Thyroid gland (tissue), 4 donors: ENCODE measurements at places on chromosomes 12 and 14. TPM values are rescaled to one million over a fixed set of nuclear protein-coding genes. Genes with fewer than 3 reads are reported as not detected.
A peak's percentile ranks its signal among the peaks of the same experiment; 100 is the strongest.

GRCh38 chr12:90940872-90941499, 14.0 kb downstream of the CCER1 start:
- no peak for DNase-seq

The PLXNC1 gene
- total RNA-seq = 5.6 TPM

The ST8SIA1 gene
- total RNA-seq = 2.5 TPM

The ANKS1B gene
- 60.7 TPM for total RNA-seq

- no peak for DNase-seq
Observed at GRCh38 chr12:109542876-109543275, 30.4 kb downstream of the MMAB start.

The LBHD2 gene
- total RNA-seq = not detected

The TCP11L2 gene
- total RNA-seq = 50.4 TPM

DNA sequence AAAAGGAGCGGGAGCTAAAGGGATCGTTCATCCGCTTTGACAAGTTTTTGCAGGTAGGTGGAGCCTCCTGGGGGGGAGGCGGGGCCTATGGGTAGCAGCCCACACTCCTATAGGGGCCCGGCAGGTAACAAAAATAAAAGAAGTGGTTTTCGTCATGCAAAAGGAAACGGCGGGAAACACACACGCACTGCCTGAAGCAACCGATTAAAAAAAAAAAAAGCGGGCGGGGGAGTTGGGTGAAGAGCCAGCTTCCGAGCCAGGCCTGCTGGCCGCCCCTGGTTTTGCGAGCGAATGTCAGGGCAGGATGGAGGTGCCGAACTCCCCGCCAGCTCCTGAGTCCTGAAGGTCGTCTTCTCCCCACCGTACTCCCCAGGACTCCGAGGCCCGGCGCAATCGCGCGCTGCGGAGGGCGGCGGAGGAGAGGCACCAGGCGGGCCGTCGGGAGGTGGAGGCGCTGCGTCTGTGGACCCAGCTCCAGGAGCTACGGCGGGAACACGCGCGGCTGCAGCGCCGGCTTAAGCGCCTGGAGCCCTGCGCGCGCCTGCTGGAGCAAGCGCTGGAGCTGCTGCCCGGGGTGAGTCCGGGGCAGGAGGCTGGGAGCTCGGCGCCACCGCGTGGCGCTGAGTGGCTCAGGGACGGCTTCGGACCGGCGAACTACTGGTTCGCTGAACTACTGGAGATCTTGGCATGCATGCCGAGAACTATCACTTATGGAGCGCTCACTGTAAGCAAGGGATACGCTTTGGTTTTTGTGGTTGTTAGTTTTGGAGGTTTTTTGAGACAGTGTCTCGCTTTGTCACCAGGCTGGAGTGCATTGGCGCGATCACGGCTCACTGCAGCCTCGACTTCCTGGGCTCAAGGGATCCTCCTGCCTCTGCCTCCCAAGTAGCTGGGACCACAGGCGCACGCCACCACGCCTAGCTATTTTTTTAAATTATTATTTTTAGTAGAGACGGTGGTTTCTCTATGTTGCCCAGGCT, 3.6 kb downstream of the CFAP73 start:
- peak; percentile 80 for DNase-seq

The NANOG gene
- total RNA-seq = under 0.01 TPM

The FLVCR2 gene
- 6.6 TPM for total RNA-seq

DNA sequence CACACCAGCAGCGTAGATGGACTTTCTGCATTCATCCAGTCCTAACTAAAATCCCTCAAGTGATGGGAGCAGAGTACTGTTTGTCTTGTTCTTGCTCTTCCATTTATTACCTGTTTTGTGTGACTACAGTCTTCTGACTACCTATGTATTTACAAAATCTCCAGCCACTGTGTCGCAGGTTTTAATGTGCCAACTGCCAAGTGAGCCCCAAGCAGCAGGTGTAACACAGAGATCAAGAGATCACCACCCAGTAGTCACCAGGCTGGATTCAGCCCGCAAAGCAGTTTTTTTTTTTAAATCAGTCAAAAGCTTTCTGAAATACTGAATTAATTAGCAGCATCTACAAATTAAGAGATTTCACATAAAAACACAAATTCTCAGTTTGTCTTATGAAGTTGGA, 724.1 kb upstream of the USP15 start:
- DNase-seq = no peak

The MAP1LC3B2 gene
- not detected for total RNA-seq

GRCh38 chr12:107764626-107765025, 3.7 kb upstream of the PRDM4 start:
- DNase-seq = no peak

The AGAP2 gene
- 1.3 TPM for total RNA-seq

GRCh38 chr12:10771132-10771733, 31.2 kb downstream of the TAS2R7 start:
- no peak for DNase-seq

The TCTN1 gene
- total RNA-seq = 125 TPM

GRCh38 chr14:53093206-53093605, 59.9 kb downstream of the DDHD1 start:
- DNase-seq = no peak

DNA sequence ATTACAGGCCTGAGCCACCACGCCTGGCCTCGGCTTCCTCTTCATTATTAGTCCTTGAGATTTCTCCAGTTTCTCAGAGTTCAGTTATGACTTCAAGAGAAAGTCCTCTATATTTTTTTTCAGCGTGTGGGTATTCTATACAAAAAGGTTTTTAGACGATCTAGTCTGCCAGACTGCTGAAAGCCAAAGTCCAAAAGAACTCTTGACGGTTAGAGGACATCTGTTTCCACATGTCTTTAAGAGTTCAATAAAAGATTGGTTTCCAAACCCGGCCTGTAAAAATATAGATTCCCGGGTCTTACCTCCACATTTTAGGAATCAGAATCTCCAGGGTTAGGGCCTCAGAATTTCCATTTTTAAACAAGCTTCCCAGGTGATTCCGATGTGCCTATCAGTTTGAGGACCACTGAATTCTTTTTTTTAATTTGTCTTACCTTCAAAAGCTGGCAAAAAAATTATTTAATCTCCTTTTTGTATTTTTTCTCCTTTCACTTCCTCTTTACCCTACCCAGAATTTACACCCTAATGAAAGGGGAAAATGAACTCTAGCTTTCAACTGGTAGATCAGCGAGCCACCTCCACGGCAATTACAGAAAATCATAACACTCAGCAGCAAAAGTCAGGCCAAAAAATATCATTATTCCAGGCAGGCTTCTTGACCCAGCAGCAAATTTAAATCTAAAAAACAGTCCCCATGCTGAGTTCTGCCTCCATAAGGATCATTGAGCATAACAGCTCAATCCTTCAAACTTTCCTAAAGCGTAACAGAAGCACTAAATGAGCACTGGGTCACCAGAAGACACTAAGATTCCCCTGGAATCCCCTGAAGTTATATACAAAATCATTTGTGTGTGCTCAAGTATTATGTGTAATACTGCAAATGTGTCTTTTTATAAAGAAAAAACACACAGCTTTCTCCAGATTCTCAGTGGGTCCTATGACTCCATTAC, 8.7 kb downstream of the NT5DC3 start:
- DNase-seq = no peak

GRCh38 chr12:31772685-31773222, 43.9 kb upstream of the AMN1 start:
- no peak for DNase-seq

The JAG2 gene
- 3.9 TPM for total RNA-seq

DNA sequence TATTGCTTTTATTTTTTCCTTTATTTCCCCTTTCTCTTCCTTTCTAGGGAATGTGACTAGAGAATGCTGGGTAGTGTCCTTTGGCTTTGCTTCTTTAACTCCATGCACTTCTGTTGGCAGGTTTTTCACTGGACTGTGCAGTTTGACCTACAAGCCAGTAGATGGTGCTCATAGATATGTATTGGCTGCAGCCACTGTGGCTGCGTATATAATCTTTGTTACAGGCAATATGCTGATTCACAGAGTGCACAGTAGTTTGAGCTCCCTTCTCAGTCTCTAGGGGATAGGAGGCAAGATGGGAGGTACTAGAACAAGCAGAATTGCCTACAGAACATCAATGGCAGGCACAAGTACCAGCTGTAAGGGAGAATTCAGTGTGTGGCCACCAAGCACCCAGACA, 503.5 kb downstream of the LRFN5 start:
- no peak for DNase-seq

GRCh38 chr14:78075555-78076277, 94.5 kb upstream of the NRXN3 start:
- no peak for DNase-seq

- no peak for DNase-seq
Observed at GRCh38 chr12:1272142-1272541, 281.1 kb downstream of the ERC1 start.

DNA sequence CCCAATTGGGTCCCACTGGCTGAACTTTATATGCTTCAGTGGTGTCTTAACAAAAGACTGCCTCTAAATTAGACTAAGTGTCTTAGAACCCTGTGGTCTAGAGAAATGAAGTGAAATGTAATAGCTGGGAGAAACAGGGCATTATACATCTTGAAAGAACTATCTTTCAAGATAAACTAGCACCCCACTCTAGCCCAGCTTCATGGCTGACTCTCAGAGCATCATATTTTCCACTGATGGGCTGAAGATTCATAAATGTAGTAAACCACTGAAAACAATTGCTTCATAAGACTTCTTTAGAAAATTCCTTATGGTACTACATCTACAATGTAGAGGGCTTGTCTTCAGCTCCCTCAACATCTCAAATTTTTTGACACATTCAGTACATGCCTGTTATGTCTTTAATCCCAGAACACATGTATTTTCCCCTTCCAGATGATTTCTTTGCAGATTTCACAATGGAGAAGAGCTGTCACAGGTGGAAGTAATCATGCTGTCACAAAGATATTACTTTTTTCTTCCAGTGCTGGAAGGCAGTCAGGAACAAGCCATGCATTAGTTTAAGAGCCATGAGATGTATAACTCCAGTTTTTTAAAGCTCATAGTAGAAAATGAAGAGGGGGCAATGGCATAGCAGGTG, 48.5 kb downstream of the IFNG-AS1 start:
- no peak for DNase-seq

GRCh38 chr14:86166541-86166940, 636.6 kb downstream of the FLRT2 start:
- no peak for DNase-seq

DNA sequence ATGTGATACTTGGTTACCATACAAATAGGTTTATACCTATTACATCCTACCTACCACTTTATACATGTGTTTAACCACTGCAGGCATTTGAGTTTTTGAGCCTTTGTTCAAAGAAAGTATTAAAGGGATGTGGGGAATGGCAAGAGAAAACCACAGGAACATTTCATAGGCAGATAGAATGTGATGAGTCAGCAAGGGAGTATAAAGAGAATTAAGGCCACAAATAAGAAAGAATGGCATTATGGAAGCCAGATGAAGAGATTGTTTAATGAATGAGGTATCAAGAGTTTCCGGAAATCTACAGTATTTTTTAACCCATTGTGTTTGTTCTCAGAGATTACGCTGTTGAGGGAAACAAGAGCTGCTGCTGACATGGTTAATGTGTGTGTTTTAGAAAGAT, 66.9 kb downstream of the METTL25 start:
- DNase-seq = no peak

The UBE3B gene
- total RNA-seq = 52.2 TPM

The SLC4A8 gene
- 0.83 TPM for total RNA-seq

GRCh38 chr12:111624540-111624939, 25.4 kb upstream of the ATXN2 start:
- no peak for DNase-seq

DNA sequence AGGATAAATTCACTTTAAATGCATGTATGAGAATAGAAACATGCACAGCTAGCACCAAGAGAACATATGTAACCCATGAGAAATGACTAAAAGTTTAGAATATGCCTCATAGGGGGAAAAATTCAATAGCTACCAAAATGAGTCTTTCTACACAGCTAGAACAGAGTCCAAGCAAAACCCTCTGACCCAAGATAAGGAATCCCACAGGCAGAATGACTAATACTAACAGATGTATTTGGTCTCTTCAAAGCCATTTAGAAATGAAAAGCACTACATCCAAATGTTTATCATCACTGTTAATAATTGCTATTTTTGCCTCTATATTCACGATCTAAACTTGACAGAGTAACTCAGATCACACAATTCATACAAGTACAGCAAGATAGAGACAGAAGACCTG, 44.0 kb downstream of the KICS2 start:
- DNase-seq = no peak

DNA sequence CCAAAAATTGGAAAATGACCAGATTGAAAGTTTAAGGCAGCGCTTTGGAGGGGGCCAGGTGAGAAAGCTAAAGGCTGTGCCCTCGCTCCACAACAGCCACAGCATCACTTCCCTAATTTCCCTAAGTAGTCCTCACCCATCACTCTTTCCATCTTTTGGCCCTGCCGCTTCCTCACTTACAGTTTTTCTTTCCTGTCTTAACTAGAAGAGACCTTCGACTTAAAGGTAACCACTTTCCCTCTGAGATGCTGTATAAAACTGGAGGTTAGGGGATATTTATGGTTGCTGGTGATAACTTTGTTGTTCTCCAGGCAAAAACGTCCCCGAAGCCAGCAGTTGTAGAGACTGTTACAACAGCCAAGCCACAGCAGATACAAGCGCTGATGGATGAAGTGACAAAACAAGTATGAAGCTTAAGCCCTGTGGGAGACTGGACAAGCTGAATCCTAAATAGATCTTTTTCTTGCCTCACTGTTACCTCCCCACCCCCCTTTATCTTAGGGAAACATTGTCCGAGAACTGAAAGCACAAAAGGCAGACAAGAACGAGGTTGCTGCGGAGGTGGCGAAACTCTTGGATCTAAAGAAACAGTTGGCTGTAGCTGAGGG, 4.3 kb downstream of the DDIT3 start:
- no peak for DNase-seq

- DNase-seq = no peak
Observed at GRCh38 chr14:90664911-90665310, 151.3 kb downstream of the TTC7B start.

The KLRB1 gene
- total RNA-seq = 0.22 TPM

DNA sequence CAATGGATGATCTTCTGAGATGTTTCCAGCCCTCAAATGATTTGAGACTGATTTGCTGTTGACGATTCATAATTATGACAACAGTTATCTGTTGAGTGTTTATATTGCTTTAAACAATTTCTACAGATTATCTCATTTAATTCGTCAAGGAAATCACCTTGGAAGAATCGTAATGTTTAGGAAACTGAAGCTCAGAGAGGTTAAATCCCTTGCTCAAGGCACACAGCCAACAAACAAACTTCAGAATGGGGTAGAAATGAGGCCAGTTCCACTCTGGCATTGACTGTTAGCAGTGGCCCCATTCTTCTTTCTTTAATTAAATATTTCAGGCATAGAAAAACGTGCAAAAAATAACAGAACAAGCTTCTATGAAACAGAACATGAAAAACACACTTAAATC, 4.0 kb upstream of the WSCD2 start:
- DNase-seq = no peak

The DTX1 gene
- 20.3 TPM for total RNA-seq

The COX8C gene
- total RNA-seq = not detected

- DNase-seq = no peak
Observed at GRCh38 chr12:123723765-123724164, 11.6 kb downstream of the ATP6V0A2 start.

The USP5 gene
- total RNA-seq = 62.6 TPM

The SLC48A1 gene
- 59.3 TPM for total RNA-seq
